ENCODE measurements at places on chromosomes 11 and 22. TPM values are rescaled to one million over a fixed set of nuclear protein-coding genes. Genes with fewer than 3 reads are reported as not detected.

The CD3D gene
- total RNA-seq, result 0.46 TPM

The KDM4E gene
- not detected for total RNA-seq

The OR52E8 gene
- not detected for total RNA-seq

The ACP2 gene
- 32.7 TPM for total RNA-seq

The TEX54 gene
- total RNA-seq, result not detected

The ISX gene
- total RNA-seq, result not detected

The PNPLA5 gene
- total RNA-seq, result not detected

The OR10A2 gene
- not detected for total RNA-seq

GRCh38 chr11:46427364-46427763, 35.8 kb upstream of the CHRM4 start:
- DNase-seq, result no peak

- peak; percentile 28 for DNase-seq
Observed at GRCh38 chr11:11841116-11841722, 553 bp upstream of the USP47 start.

- no peak for DNase-seq
Observed at GRCh38 chr11:35614939-35615569, 3.2 kb upstream of the FJX1 start.

DNA sequence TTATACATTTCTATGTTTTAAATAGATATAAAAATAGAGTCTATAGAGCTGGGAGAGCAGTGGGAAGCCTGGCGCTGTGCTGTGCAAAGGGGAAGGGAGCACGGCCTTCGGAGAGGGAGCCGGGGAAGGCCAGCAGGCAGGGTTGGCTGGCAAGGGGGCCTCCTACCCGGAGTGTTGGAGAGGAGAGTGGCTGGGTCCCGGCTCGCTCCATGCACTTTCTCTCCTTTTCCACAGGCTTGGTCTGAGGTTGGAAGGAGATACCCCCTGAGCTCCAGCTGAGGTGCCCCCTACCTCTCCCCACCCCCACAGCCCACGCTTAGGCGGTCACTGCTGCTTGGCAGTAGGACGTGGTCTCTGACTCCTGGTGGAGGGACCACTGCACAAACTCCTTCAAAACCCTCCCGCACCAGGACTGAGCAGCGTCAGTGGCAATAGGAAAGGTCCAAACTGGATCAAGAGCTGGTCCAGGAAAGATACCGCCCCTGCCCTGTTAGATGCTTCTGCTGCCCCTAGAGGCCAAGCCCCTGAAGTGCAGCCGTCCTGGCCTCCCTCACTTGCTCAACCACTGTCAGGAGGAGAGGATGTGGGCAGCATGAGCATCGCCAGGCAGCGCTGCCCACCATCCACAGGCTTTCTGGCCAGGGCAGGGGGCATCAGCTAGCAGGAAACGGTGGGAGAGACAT, 52.9 kb downstream of the SYT13 start:
- DNase-seq, result peak; percentile 56

DNA sequence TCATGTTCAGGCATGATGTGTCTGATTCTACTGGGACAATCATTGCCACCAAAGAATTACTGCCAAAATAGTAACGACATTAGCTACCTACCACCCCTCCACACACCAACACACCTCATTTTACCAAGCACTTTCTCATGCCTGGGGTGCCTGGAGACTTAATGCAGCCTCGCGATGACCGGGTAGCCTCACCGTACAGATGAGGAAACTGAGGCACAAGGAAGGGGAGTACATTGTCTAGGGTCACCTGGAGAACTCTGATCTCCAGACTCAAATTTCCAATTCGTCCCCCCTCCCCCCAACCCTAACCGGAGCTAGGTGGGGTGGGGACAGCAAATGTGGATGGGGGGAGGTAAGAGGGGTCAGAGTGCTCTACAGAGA, 2.7 kb upstream of the RTN4RL2 start:
- DNase-seq, result no peak

- no peak for DNase-seq
Observed at GRCh38 chr11:119488256-119488995, 65.5 kb upstream of the THY1 start.

GRCh38 chr11:76845069-76845468, 15.6 kb upstream of the ACER3 start:
- DNase-seq, result no peak

DNA sequence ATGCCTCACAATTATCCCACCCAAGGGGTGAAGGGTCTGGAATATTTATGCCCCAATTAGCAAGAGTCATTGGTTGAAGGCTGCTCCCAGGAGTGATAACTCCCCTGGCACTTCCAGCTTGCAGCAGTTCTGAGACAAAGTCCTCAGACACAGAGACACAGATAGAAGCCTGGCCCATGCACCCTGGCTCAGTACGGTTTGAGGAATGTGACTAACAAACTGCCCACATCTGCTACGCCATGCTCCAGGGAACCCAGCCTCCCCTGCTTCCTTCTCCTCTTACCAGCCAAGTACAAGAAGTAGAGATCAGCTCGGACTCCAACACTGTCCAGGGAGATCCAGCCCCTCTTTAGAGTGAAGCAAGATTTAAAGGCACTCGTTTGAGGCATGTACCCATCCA, 48.5 kb upstream of the BMAL1 start:
- no peak for DNase-seq

DNA sequence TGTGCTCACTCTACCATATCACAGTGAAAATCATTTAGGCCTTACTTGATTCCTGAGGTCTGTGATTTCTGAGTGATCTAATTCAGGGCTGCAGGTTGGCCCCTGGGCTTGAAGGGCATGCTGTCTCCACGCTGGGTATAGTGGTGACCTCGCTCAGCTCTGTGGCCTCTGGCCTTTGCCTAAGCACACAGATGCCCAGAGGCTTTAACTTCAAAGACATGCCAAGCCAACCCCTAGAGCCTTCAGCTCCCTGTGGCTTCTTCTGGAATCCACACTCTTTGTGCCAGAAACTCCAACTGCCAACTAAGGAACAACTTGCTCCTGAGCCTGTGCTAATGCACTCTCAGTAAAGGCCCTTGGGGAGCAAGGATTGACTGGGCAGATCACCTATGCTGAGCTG, 232.6 kb upstream of the MPPED2 start:
- no peak for DNase-seq

GRCh38 chr11:95503047-95503446, 272.0 kb upstream of the SESN3 start:
- DNase-seq, result no peak

- DNase-seq, result no peak
Observed at GRCh38 chr11:86910592-86910991, 44.6 kb downstream of the FZD4 start.

- DNase-seq, result no peak
Observed at GRCh38 chr22:46158283-46158682, 8.0 kb downstream of the PPARA start.

GRCh38 chr11:108983636-108984420, 319.0 kb downstream of the DDX10 start:
- DNase-seq, result no peak

DNA sequence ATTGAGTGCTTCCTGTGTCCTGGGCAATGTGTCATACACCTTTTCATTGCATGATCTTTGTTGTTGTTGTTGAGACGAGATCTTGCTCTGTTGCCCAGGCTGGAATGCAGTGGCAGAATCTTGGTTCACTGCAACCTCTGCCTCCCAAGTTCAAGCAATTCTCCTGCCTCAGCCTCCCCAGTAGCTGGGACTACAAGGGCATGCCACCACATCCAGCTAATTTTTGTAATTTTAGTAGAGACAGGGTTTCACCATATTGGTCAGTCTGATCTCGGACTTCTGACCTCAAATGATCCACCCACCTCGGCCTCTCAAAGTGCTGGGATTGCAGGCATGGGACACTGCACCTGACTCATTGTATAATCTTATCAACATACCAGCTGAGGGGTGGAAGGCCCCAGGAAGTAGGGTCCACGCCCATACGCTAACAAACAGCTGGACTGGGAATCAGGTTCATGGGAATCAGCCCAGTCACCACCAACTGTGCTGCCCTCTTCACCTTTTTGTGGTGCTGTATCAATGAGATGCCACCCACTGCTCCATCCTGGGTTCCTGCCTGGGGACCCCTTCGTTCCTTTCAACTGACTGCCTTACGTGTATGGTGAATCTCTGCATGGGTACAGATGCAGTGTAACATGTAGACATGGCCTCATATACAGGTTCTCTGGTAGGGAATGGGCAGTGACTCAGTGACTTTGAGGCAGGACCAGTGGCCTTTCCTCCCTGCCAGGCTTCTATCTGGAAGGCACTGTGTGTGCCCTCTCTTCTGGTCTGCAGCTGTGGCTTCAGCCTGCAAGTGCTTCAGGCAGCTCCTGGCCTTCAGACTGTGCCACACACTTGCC, 32.5 kb upstream of the YWHAH start:
- no peak for DNase-seq

DNA sequence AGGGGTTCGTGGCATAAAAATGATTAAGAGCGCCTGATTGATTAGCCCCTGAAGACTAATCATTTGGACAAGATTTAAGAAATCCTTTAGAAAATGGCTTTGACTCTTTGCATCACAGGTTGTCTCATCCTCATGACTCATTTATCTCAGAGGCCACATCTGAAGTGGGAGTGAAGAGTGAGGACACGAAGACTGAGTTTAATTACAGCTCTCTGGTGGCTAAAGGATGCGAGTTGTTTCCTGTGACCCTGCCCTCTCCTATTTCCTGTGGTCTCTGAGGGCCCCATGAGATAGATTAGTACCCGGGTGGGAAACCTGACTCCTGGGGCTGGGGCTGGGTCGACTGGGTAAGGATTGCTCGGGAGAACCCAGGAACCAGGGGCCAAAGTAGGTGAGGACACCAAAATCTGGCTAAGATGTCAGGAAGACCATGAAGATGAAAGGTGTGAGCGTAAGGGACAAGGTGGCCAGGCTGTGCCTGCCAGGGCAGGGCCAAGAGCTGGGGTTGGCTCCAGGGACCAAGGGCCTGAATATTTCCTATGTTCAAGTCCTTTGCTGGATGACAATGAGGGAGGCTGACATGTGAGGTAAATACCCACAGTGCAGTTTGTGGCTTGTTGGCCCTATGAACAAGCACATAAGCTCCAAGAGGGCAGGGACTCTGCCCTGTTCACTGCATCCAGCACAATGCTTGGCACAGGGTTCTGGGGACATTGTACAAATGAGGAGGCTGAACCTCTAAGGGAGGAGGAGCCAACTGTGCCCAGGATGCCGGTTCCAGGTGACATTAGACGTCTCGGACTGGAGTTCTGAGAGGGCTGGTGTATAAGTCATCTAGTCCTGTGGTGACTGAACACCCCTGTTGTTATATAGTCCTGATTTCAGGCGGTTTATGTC, 3.6 kb downstream of the OTOG start:
- no peak for DNase-seq

- DNase-seq, result peak; percentile 73
Observed at GRCh38 chr11:76234416-76235232, 28.3 kb upstream of the WNT11 start.
